NCI-H748 treated with DMSO at 0.1 percent for 48 hours (cell line): ENCODE measurements at places on chromosomes 1 and 21.

DNA sequence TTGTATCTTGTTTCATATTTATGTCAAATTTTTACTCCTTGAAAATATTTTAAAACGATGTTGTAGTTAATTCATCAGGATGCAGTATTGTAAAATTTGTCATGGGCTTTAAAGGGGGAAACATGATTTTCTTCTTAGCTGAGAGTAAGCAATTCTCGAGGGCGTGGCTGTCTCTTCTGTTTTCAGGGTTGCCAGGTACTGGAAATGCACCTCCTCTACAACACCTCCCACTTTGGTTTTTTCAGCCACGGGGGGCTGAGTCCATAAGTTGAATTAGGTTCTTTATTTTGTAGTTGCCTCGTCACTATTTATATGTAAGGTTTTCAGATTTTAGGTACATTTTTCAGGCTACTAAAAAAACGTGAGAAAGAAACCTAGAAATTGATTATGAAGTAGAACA lies 64.0 kb downstream of the PRDM2 start:
- DNase-seq, result no peak

DNA sequence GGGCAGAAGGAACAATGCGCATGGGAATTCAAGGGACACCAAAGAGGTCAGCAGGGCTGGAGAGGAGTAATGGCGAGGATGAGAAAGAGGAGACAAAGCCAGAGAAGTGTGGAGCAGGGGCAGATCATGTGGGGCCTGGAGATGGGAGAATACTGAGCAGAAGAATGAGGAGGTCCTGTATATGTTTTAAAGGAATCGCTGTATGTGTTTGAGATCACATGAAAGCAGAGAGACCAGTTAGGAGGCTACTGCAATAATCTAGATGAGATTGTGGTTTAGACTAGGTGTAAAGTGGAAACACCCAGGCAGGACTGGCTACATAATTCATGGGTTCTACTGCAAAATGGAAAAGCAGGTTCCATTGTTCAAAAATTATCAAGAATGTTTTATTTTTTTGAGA lies 33.3 kb upstream of the SLC30A10 start:
- no peak for DNase-seq

- no peak for DNase-seq
Measured at GRCh38 chr1:14989931-14990728, 163.4 kb upstream of the TMEM51 start.

DNA sequence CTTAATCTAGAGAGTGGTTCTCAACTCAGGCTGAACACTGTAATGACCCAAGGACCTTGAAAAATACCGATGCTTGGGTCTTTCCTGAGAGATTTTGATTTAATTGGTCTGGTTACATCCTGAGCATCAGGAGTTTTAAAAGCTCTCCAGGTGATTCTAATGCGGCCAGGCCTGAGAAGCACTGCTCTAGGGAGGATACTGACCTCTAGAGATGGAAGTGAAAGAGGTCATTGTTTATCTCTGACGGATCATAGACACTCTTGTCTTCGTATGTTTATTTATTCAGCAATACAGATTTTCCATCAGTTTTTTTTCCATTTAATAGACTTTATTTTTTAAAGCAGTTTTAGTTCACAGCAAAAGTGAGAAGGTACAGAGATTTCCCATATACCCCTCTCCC lies 54.5 kb upstream of the IGSF5 start:
- DNase-seq, result no peak

DNA sequence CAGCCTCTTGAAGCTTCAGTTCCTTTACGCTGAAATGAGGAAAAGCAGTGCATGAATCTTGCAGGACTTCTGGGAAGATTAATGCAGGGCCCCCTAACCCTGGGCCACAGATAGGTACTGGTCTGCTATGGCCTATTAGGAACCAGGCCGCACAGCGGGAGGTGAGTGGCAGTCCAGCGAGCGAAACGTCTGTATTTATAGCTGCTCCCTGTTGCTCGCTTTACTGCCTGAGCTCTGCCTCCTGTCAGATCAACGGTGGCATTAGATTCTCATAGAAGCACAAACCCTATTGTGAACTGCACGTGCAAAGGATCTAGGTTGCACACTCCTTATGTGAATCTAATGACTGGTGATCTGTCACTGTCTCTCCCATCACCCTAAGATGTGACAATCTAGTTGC lies 130.2 kb downstream of the CHRM3 start:
- DNase-seq, result no peak

DNA sequence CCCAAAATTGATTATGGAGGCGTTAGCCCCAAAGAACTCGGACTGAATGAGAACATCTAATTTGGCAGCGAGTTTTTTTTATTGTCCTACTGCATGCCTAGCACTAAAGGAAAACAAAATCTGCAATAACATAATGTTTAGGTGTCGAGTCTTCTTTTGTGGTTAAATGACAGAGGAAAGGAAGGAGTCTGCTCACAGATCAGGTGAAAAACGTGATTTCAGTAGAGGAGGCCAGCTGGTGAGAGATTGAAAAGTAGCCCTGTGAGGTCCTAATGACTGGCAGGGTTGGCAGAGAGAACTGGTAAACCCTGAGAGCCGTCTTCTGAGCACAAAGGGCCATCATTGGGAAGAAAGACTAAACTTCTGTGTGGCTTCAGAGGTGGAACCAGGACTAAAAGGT lies 24.2 kb downstream of the WDTC1 start:
- DNase-seq, result no peak

DNA sequence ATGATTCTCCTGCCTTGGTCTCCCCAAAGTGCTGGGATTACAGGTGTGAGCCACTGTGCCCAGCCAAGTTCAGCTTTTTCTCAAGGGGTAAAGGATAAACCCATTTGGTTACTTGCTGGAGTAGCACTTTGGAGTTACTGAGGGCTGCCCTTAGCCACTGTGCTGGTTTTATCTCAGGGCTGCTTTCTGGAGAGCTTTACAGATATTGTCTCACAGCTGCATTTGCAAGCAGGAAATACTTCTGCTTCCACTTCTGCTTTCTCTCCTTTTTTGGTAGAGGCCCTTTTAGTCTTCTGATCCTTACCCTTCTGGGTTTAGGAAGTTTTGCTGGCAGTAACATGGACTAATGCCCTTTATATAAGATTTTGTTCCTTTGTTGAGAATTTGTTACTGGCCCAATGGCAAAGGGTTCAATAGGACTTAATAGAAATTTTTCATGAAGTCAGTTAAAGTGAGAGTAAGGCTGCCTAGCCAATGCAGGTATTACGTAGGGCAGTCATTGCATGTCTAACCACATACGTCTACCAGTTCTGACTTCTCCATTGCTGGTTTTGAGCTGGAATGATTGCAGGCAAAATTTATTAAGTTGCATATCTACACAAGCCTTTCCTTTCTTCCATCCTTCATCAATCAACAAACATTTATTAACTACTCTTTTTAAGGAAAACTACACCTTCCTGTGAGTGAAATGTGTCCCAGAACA lies 24.4 kb downstream of the CAP1 start:
- DNase-seq, result no peak

GRCh38 chr1:247824023-247824422 lies at the start of gene OR14A16:
OR14A16 (minus strand) TSS chr1:247824119; CDS start chr1:247815729, 8,390 bp downstream.
- peak; percentile 0 for DNase-seq

DNA sequence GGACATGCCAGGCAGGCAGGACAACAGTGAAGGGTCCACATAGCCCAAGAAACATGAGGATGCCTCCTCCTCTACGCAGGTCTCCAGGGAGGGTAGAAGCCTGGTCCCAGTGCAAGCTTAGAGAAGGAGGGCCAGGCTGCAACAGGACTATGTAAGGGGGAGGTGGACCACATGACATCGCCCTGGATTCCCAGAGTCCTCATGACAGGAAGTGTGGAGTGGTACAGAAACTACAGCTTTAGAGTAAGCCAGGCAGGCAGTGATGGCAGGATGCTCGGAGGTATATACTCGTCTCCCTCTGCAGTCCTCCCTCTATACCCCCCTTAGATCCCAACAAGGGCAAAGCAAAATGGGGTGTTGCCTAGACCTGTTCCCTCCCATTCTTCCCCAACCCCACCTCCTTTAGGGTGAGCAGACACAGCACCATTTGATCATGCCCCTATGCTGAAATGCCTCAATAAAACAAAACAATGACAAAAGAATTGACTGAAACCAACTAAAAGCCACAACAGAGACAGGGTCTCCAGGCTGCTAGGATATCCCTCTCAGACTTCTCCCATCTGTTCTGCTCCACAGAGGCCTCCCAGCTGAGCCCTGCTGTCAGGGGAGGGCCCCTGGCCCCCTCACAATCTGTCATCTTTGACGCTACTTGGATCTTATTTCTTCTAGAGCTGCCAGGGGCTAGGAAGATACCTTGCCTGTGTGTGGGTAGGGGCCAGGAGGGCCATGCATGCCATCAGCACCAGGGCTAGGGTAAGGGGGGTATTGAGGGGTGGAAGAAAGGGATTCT lies 13.1 kb downstream of the FAM78B start:
- DNase-seq, result no peak

- no peak for DNase-seq
Measured at GRCh38 chr1:29166291-29166878, 15.3 kb downstream of the SRSF4 start.

GRCh38 chr1:100924212-100924611 lies 28.3 kb downstream of the SLC30A7 start:
- DNase-seq, result no peak

- no peak for DNase-seq
Measured at GRCh38 chr1:53335661-53336060, 7.8 kb upstream of the LRP8 start.

DNA sequence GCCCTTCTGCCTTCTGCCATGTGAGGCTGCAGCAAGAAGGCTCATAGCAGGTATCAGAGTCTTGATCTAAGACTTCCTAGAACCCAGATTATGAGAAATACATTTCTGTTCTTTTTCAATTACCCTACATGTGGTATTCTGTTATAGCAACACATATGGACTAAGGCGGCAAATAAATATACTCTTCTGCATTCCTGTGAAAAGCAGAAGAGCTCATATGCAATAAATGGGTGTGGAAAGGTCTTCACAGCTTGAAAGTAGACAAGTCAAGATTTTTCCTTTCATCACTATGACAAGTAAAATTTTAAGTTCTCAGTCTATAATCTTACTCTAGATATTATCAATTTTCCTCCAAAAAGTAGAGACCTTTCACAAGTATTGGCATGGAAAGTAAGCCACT lies 36.6 kb downstream of the TNFSF18 start:
- DNase-seq, result no peak

DNA sequence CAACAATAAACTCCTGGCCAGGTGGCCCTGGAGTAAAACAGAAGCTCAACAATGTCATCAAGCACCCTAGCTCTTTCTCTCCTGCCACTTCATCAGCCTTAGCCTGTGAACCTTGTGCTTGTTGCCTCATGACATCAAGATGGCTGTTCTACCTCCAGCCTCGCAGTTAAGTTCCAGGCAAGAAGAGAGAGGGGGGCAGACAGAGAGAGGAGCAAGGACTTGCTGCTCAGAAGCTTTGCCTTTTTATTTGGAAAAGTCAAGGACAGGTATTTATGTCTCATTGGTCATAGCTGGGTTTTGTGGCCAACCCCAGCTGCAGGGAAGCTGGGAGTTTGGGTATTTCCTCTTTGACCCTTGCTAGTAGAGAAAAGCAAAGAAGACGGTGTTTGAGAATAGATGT lies 60.3 kb upstream of the GADD45A start:
- no peak for DNase-seq

- DNase-seq, result no peak
Measured at GRCh38 chr1:158506369-158506987, 34.5 kb downstream of the OR10R2 start.

- DNase-seq, result no peak
Measured at GRCh38 chr1:87644579-87645190, 316.0 kb downstream of the LMO4 start.

- DNase-seq, result no peak
Measured at GRCh38 chr1:54812801-54813484, 11.8 kb upstream of the TTC22 start.

DNA sequence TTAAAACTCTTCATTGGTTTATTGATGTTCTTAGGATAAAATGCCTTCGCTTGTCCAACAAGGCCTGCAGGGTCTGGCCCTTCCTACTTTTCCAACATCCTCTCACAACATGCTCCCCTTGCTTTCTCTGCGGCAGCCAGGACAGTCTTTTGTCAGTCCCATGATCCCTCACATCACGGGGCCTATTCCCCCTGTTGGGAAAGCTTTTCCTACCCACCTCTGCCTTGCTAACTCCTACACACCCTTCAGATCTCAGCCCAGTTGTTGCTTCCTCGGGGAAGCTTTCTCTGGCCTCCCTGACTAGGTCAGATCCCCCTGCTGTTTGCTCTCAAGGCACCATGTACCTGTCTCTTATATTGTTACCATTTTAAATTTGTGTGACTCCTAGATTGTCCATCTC lies 19.0 kb downstream of the DLGAP3 start:
- DNase-seq, result no peak

GRCh38 chr21:38400195-38400919 lies 97.9 kb downstream of the ERG start:
- DNase-seq, result no peak

DNA sequence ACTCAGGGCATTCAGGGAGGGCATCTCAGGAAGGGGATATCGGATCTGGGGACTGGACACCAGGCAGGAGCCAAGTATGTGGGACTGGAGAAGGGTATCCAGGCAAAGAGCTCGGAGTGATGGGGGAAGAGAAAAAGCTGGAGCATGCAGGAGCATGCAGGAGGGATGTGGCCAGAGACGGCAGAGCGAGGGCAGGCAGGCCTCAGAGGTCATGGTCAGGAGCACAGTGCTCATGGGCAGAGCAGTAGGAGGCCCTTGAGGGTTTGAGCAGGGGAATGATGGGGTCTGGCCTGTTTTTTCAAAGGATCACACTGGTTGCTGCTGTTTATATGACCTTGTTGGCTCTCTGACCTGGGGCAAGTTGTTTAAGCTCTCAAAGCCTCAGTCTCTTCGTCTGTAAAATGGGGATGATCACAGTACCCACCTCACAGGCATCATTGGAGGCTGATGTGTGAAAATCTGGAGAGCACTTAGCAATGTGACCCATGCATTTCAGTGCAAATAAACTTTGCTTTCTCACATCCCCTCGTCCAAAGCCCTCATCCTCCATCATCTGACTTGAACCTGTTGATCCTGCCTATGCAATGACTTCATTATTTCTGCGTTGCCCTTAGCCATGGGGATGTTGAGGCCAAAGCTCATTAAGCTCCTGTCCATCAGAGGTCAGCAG lies 273.1 kb downstream of the MATN1 start:
- DNase-seq, result no peak

DNA sequence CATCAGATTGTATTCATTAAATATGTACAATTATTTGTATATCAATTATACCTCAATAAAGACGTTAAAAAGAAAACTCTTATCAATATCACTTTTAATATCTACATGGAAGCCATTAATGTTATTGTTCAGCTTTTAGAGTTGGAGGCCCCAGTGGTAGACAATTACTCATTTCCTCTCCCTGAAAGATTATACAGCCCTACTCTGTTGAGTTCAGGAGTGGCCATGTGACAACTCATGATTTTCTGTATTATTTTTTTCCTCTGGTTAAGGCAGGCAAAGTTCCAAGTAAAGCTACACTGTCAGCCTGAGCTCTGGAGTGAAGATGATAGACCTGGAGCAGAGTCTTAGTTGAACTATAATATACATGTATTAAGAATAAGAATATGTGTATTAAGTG lies 247.9 kb upstream of the B3GALT2 start:
- DNase-seq, result no peak
